ENCODE measurements at places on chromosomes 6 and 20.

DNA sequence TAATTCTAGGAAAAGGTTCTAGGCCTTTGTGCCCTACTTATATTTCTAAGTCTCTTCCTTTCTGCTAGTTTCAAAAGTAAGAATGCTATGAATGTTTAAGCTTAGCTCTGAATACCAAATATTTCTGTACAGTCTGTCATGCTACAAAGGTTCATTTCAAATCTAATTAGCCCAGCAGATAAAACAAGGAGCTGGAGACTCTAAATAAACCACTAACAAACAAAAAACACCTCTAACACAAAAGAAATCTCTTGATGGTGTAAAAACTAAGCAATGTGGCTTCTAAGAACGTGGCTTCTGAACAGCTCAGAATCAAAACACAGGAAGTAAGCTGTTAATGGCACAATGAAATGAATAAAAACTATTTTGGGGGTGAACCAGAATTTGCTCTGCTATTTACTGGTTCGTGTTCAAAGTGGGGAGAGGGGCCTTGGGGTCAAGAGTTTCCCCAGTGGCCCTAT is 198.3 kb downstream of the BCAS1 start:
- no peak for DNase-seq

- DNase-seq = no peak
Observed at GRCh38 chr6:116369964-116370759, 585 bp upstream of the DSE start.

DNA sequence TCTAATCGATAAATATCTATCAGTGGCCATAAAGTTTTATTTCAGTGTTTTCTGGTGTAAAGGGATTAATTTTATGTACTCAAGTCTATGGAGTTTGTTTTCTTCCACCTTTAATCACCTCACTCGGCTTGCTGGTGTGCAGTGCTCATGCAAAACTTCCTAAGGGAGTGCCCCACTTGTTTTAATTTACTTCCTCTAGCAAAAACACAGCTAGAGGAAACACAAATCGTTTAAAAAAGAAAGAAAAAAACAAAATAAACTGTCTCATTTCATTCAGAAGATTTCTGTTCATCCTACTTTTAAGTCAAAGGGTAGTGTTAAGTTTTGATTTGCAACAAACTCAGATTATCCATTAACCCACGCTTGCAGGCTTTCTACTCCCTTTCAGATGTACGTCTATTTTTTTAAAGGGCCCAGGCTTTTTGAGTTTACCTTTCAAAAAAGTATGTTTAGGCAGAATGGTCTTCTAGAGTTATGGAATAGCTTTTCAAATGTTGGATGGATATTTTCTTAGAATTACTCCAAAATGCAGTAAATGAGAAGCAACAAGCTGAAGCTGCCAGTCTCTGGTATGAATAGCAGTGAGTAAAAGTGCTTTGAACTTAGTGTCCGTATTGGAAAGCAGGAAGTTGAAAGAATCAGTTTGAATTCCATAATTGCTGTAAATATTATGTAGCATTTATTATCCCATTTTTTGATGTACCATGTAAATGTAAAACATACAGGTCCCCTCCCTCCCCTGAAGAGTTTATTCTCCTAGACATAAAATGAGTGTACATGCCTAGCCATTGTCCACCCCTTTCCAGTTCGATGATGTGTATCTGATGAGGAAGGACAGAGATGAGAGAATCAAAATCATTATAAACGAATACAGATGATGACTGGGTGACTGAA is 113.3 kb downstream of the SLC16A10 start:
- no peak for DNase-seq

DNA sequence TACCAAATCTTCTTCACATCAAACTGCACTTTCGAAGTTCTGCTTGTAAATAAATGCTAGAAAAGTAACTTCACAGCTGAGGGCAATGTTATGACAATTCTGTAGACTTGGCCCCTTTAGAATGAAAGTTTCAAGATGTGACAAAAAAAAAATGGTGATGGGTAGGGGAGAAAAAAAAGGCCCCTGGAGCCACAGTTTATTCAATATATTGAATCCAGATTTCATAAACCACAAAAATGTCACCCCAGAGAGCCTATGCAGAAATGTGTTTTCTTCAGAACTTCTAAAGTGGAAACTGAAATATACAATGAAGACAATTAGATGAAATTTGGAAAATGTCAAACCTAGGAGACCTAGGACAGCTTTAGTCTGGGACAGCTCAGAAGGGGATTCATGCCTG is 143.1 kb downstream of the EDN3 start:
- no peak for DNase-seq

DNA sequence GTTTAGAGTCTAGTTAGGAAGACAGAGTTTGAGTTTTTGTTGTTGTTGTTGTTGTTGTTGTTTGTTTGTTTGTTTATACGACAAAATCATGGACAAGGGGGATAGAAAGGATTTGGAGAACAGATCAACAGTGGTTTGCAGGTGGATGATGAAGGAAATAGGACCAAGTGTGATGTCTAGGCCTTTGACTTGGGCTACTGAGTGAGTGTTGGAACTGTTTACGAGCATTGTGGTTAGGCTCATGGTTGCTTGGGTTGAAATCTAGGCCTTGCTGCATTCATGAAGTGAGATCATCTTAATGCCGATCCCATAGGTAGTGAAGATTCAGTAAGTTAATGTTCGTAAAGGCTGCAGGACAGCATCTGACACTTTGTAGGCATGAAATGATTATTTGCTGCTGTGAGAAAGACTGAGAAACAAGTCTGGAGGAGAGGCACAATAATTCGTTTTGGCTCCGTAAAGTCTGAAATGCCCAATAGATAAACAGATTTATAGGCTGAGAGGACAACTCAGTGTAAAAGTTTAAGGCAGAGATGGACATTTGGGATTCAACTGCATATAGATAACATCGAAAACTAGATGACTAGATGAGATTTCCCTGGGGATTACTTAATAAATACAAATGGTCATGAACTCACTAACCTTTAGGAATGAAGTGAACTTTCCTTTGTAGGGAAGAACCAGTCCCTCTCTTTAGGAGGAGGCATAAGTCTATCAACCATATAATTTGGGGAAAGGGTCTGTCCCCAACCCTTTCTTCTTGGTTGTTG is 70.0 kb downstream of the HDDC2 start:
- DNase-seq = no peak

GRCh38 chr20:41407607-41408006 is 41.0 kb upstream of the EMILIN3 start:
- DNase-seq = no peak

GRCh38 chr6:146388736-146389364 is 154.8 kb upstream of the RAB32 start:
- DNase-seq = no peak

DNA sequence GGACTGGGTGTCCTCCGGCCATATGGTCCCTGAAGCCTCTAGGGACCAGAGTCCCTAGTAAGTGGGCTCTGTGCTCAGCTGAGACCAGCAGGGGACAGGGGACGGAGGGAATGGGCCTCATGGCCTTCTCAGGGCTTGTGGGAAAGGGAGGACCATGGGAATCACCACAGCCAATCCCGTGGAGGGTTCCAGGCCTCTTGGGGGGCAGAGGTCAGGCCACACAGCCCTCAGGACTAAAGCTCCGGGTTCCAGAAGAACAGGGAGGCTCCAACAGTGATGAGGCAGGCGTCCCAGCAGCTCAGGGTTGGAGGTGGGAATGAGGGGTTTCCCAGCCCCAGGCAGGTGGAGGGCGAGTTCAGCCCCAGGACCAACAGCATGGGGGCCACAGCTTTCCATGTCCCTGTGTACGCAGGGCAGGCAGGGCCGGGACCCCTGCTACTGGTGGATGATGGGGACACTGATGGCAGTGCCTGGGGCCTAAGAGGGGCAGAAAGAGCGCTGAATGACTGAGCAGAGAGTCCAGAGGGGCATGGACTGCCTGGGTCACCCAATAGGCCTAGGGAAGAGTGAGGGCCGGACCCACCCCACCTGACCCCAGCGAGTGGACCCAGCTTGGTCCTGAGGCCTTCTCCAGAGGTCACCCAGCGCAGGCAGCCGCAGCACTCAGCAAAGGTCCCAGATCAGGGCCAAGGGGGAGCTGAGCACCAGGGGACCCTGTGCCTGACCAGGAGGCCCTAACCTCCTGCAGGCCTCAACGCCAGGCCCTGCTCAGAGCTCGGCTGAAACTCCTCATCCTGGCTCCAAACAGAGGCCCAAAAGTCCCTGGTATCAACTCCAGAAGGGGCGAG is 8.8 kb downstream of the MYL9 start:
- no peak for DNase-seq

- no peak for DNase-seq
Observed at GRCh38 chr6:116529466-116530290, 15.8 kb downstream of the TRAPPC3L start.

DNA sequence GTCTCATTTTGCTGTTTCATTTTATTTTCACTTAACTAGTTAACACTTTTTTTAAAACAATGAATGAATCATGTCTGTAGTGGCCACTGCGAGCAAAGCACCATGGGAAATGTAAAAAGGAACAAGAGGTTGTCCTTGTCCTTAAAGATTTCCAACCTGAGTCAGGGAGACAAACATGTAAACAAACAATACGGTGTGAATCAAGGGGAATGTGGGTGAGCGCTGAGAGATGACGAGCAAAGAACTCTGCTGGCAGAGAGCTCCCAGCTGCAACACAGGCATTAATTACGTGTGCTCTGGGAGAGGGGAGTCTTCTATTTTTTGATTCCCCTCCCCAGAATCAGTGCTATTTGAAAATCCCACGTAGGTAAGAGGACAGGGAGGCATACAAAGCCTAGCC is 84.3 kb downstream of the ATXN1 start:
- no peak for DNase-seq

- no peak for DNase-seq
Observed at GRCh38 chr20:57536771-57537724, 12.1 kb upstream of the CTCFL start.

DNA sequence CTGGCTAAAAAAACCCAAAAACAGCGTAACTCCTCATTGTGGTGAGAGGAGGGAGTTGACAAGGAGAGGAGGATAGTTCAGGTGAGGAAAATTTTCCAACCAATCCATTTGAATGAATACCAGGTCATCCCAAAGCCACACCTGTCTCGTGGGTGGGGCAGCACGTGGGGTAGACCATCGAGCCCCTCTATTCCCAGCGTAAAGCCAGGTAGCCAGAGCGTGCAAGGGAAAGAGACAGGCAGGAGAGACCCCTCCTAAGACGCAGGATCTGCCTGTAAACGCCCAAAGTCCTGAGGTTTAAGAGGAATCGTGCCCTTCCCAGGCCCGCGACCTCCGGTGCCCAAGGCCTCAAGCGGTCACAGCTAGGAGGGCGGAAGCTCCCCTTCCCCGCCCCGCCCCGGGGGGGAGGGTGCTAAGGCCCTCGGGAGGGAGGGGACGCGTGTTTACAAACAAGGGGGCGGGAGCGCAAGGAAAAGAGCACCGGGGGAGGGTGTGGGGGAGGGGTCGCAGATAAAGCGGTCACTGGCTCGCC is 712 bp downstream of the RXRB start:
- DNase-seq = peak; percentile 19

GRCh38 chr6:168498161-168498843 is 57.3 kb downstream of the SMOC2 start:
- DNase-seq = no peak

- DNase-seq = no peak
Observed at GRCh38 chr20:45069261-45069660, 31.7 kb downstream of the KCNS1 start.

DNA sequence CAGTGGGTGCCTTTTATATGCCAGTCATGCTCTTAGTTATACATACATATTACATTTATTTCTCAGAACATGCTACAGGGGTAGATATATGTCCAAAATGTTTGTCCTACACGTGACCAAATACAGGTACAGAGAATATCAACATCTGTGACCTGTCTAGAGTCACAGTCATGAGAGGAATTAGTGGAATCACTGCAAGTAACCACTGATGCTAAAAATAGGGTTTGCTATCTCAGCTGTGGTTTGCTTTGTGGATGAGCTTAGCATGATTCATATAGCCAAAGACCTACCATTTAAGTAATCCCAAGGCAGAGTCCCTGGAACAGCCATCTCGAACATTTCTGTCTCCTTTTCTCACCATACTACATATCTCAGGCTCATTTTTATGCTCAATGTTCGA is 32.3 kb downstream of the GSTA3 start:
- peak; percentile 78 for DNase-seq

GRCh38 chr6:73180076-73180738 is 45.1 kb downstream of the KHDC1L start:
- DNase-seq = no peak

DNA sequence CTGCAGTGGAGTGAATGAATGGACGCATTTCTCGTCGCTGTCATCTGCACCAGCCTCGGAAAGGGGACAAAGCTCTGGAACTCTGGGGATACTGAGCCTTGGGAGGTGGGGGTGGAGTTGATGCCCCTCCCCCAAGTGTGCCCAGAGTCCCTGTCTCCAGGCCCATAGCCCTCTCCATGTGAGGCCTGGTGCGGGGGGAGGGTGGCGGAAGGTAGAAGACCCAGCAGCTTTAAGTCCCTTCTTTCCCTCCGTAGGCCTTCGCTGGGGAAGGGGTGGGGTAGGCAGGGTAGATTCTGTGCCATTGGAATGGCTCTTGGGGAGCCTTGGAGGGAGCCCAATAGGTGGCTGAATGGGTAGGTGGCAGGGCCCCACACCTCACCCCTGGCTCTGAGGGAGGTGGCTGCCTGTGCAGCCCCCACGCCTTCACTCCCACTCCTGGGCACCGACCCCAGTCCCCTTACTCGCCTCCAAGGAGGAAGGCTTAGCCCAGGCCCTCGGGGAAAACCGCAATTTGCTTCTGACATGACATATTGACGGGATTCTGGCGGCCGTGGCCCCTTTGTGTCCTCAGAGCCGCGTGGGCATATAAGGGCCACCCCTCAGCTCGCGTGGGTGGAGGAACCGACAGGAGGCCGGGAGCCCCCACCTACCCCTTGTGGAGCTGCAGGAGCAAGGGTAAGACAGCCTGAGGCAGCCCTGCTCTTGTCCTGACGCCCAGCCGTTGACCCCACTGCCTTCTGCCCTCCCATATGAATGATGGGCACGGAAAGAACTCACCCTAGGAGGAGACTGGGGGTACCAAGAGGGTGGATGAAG is at the start of gene BPIFB3:
Gene BPIFB3 (plus strand): TSS at position 613 of the 816 bp plus-strand sequence. CDS start 1,533 bp downstream, outside the sequence.
- no peak for DNase-seq

GRCh38 chr6:11358904-11359830 is 126.7 kb upstream of the NEDD9 start:
- DNase-seq = no peak

DNA sequence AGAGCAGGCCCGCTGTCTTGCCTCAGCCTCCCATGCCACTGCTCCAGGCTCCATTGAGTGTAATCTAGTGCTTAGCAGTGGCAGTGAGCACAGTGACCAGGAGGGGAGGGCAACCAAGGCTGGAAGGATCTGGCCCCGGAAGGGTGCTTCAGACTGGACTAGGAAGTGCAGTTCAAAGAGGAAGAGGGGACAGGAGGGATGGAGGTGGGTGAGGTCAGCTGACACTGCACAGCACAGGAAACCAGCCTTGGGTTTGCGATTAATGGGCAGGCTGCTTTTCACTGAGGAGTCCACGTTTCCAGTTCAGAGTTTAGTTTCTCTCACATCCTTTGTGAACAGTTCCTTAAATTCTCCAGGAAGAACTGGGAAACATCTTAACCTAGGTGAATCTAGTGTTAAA is 46.9 kb downstream of the CDS2 start:
- no peak for DNase-seq

DNA sequence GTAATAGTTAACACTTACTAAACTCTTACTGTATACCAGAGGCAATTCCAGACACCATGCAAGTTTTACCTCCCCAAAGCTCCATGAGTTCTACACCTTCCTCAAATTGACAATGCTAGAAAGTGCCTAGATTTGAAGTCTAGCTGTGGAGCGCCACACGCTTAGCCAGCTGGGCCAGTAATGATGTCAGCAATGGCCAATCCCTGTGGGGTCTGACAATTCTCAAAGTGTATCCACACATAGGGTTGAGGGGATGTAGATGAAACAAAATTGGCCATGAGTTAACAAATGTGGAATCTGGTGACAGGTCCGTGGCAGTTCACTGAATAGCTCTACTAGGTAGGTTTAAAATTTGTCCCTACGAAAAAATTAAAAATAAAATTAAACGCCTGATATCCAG is 1.3 kb downstream of the ZNF343 start:
- no peak for DNase-seq

All from RCC 7860 (cell line).